BE2C (cell line): ENCODE measurements at places on chromosomes 5 and 9.

DNA sequence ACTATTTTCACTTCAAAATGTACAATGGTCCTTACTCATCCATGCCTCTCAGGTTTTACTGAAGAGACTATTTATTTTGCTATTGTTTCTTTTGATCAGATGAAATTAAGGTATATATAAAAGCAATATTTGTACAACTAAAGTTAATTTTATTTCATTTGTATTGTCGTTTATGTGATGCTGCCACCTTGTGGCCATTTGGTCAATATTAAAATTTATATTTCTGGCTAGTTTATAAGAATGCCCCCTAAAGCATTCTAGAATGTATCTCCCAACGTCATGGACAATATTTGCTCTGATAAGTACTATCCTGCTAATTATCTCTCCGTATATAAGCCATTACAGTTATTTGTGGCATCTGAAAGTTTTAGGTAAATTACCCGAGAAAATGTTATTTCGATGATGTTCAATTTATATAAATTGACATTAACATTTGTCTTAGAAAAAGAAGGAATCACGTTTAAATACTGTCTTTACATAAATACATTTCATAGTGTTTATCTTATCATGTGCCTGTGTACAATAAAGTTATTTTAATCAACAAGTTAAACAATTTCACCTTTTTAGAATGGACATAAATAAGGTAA, 680.0 kb downstream of the TAF11L14 start:
- no peak for DNase-seq

GRCh38 chr9:116058421-116058820, 95.2 kb upstream of the PAPPA start:
- no peak for DNase-seq

- no peak for DNase-seq
Observed at GRCh38 chr5:93117751-93118531, 463.1 kb downstream of the NR2F1-AS1 start.

GRCh38 chr5:80959768-80960442, at the start of gene RASGRF2:
Gene RASGRF2 (plus strand): TSS chr5:80960363. CDS start chr5:80960739, 376 bp downstream.
- DNase-seq, result peak; percentile 51

GRCh38 chr5:154966081-154966841, 25.4 kb downstream of the MRPL22 start:
- no peak for DNase-seq

DNA sequence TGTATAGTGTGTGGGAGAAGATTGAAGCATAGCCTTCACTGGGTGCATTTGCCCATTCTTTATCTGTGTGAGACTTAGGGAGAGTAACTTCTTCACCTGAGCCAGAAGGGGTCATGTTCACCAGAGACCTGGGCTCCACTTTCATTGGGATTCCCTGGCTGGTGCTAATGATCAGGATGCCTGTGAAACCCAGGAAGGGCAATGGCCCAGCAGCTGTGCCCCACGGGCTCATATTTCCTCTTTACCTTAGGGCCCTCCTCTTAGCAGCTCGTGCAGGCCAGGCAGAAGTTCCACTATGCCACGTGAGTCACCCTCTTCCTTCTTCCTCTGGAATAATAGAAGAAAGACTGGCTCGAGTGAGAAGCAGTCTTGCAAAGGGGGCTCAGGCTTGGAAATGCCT, 5.0 kb downstream of the PPARGC1B start:
- no peak for DNase-seq

DNA sequence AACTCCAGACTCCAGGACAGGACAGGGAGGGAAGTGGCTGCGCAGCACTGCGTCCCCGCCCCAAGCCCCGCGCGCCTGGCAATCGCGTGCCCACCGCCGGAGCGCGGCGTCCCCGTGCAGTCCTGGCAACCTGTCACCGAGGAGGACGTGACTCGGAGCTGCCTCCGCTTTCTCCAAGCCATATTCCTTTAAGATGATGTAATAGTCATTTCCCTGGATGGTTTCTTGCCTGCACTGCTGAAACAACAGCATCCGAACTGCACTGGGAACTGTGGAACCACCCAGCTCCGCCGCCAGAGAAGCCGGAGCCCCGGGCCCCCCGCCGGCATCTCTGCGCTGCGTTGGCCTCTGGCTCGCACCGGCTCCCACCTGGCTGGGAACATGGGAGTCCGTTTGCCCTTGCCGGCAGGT, 34.5 kb downstream of the KCTD16 start:
- DNase-seq, result peak; percentile 32
